Activated T-helper 17 cell treated with anti-CD3 and anti-CD28 coated beads, Interleukin-2, amount 50 U/mL, for 72 hours (primary cell): ENCODE measurements at places on chromosomes 6 and 20. TPM values are rescaled to one million over a fixed set of nuclear protein-coding genes. Genes with fewer than 3 reads are reported as not detected.

Gene CRISP1
- total RNA-seq, result not detected

Gene FAM210B
- total RNA-seq, result 3.6 TPM

Gene CNKSR3
- not detected for total RNA-seq

Gene NKAIN2
- total RNA-seq, result not detected

Gene CEP43
- 24.7 TPM for total RNA-seq

Gene GSTA2
- not detected for total RNA-seq

Gene ATP6V1G2
- total RNA-seq, result 2.1 TPM

Gene FAM83D
- 18.3 TPM for total RNA-seq

Gene ARMH2
- 0.43 TPM for total RNA-seq

Gene PRPF6
- 88.5 TPM for total RNA-seq

Gene LY6G6C
- total RNA-seq, result not detected

Gene NRN1
- total RNA-seq, result 1.1 TPM

Gene CCDC170
- not detected for total RNA-seq

Gene KIAA0408
- total RNA-seq, result 13.8 TPM

Gene TAGAP
- 80.7 TPM for total RNA-seq

Gene ZSCAN26
- total RNA-seq, result 4.3 TPM

Gene GJA1
- total RNA-seq, result not detected

Gene GLP1R
- not detected for total RNA-seq

Gene SAMD3
- total RNA-seq, result 1.5 TPM

Gene GPSM3
- 227 TPM for total RNA-seq

Gene SCRT2
- total RNA-seq, result not detected

Gene SLC26A8
- total RNA-seq, result not detected

Gene ADGB
- not detected for total RNA-seq

Gene FOXS1
- not detected for total RNA-seq

Gene FANCE
- total RNA-seq, result 8.4 TPM

Gene OR10C1
- total RNA-seq, result not detected

Gene ACSS1
- total RNA-seq, result 8.4 TPM

Gene CLVS2
- total RNA-seq, result not detected

Gene SYTL3
- 118 TPM for total RNA-seq

Gene SLC16A10
- total RNA-seq, result 2.1 TPM

Gene RRAGD
- total RNA-seq, result 22.3 TPM

Gene NOTCH4
- total RNA-seq, result 0.73 TPM

Gene DSP
- not detected for total RNA-seq

Gene CRISP2
- not detected for total RNA-seq

Gene TRPC4AP
- 54.3 TPM for total RNA-seq
